Hematopoietic multipotent progenitor cell treated with erythropoietin and hydrocortisone succinate and interleukin-3 and kit ligand, for 4 days (in vitro differentiated cells): ENCODE measurements at places on chromosomes 16 and 17.
A peak's percentile ranks its signal among the peaks of the same experiment; 100 is the strongest.

GRCh38 chr17:67636834-67637520 lies 80.8 kb upstream of the NOL11 start:
- DNase-seq = no peak

GRCh38 chr16:19757026-19757425 lies 39.0 kb downstream of the IQCK start:
- no peak for DNase-seq

DNA sequence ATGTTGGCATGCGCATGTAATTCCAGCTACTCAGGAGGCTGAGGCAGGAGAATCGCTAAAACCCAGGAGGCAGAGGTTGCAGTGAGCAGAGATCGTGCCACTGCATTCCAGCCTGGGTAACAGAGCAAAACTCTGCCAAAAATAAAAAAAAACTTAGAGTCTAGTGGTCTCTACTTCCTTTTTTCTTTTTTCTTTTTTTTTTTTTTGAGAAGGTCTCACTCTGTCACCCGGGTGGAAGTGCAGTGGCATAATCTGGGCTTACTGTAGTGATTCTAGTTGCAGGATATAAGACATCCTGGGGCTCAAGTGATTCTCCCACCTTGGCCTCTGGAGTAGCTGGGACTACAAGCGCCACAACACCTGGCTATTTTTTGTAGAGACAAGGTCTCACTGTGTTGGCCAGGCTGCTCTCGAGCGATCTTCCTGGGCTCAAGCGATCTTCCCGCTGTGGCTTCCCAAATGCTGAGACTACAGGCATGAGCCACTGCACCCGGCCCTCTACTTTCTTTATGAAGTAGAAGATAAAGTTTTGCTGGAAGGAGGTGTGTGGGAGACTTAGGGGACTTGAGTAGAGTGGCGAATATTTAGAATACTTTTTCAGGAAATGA lies 47.9 kb upstream of the TAOK1 start:
- peak; percentile 72 for DNase-seq

DNA sequence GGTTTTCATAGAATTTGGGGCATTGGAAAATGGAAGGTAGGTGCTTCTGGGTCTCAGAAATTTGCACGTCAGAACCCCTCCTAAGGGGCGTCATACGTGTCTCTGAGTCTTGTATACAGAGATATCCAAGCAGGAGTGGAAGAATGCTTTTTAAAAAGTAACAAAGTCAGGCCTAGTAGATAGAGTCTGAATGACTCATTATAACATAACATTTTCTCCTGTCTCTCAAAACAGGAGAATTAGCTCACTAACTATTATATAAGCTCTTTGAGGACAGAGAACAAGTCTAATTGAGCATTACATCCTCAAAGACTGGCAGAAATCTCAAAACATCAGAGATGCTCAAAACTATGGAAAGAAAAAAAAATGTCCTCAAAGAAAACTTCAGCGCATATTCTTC lies 86.1 kb upstream of the CCL2 start:
- no peak for DNase-seq

DNA sequence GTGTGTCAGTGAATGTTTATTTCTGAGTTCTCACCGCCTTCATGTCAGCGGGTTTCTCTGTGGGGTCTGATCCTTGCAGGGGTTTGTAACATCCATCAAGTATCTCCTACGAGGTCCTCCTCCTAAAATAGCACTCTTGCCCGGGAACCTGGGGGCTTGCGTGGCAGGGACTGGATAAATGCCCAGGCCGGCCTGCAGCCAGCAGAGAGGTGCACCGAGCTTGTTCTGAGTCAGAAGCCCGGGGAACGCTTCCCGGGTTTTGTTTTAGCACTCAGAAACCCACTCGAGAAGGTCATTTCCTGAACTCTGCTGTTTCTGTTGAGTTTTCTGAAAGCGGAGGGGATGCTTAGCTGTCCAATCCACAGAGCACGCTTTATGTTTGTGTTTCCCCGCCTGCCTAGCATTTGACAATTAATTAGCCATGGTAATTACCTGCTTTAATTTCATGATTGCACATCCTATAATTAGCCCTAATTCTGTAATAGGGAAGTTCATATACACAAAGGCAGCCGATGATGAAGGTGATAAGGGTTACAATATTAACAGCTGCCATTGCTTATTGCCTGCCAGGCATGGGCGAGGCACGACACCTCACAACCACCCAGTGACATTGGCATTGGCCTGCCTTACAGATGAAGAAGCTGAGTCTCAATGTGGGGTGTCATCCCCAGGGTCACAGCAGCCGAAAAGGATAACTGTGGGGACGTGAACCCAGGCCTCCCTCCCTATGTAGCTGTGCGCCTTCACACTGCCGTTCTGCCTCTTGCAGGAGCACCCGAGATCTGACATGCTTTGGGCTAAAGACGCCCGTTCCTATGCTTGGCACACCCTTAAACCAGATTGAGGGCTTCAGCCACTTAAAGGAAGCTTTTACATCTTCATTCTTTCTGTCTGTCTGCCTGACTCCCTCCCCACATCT lies 333.1 kb downstream of the CPPED1 start:
- peak; percentile 8 for DNase-seq

- DNase-seq = no peak
Observed at GRCh38 chr16:1777375-1778199, 4.7 kb upstream of the MRPS34 start.

DNA sequence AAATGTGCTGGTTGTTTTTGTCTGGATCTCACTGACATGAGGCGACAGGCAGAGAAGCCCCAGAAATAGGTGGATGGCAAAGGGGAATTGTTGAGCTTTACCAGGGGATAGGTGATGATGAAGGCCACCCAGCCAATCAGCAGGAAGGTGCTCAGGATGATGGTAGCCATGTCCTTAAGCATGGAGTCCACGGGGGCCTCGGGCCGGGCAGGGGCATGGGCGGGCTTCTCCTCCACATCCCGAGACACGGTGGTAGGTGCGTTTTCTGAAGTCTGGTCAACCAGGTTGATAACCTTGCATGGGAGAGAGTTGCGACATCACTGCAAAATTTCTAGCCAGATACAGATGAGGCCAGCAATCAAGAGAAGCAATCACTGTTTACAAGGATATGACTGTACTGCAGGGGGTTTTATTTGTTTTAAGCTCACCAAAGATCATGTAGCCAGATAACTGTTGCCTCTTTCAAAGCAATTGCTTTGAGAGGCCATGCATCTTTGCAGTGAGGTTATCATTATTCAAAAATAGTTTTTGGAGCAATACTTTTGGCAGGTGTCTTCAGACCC lies 37.3 kb upstream of the ICAM2 start:
- no peak for DNase-seq

- no peak for DNase-seq
Observed at GRCh38 chr17:4840893-4841242, 7.7 kb downstream of the MINK1 start.

GRCh38 chr16:77986011-77986740 lies 36.2 kb upstream of the CLEC3A start:
- DNase-seq = no peak

DNA sequence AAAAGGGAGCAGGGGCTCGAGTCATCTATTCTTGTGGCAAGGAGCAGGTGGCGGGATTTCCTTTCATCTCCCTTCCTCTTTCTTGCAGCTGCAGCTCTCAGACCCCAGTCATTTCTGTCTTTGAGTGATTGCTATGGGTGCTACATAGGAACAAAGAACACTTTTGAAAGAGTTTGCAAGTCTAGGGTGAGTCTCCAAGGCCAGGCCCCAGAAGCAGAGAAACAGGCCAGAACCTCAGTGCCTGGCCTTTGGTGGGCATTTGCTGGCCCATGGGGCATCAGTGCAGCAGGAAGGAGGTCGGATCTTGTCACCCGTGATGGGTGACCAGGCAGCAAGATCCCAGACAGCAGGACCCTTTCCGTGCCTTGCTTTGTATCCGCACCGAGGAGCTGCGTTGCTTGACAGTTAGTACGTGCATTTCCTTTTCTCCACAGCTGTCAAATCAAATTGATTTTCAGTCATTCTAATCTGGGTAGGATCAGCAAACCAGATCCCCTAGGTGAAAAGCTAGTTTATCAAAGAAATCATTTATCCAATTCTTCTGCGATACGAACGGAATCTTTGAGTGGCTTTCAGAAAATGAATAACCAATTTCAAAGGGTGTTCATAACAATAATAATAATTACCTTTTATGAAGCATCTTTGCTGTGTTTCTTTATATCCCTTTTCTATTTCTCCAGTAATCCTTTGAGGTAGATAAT lies 244.6 kb upstream of the MAF start:
- peak; percentile 59 for DNase-seq

GRCh38 chr17:2176499-2177169 lies 121.7 kb downstream of the HIC1 start:
- DNase-seq = no peak

DNA sequence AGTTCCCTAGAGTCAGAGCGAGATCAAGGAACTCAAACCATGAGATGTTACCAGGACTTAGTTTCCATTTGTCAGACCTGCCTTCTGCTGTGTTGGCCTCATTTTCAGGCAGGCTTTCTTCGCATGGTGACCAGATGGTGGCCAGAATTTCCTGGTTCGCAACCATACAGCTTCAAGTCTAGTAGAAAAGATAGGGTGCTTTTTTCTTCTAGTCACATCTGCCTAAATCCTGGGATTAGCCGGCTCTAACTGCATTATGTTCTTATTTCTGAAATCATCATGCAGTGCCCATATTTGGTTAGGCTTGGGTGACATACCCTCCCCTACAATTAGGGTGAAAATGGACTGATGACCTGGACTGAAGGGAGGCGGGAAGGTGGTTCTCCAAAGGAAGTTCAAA lies 131.5 kb downstream of the SHISA9 start:
- DNase-seq = no peak

DNA sequence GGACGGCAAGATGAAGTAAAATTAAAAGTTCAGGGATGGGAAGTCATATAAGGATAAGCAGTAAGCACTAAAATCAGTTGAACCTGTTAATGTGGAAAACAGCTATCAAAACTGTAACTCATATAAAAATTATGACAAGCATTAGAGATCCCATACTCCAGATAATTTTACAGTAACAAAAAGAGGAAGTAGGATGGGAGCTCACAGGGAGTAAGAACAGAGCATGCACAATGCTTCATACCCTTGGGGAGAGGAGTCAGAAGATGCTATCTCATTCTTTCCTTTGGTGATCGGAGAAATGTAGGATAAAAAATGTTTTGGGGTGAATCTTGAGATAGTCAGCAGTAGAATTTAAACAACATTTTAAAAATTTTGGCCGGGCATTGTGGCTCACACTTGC lies 164.7 kb upstream of the CACNG5 start:
- DNase-seq = peak; percentile 61

GRCh38 chr17:32523017-32523680 lies 36.4 kb downstream of the CDK5R1 start:
- DNase-seq = no peak

DNA sequence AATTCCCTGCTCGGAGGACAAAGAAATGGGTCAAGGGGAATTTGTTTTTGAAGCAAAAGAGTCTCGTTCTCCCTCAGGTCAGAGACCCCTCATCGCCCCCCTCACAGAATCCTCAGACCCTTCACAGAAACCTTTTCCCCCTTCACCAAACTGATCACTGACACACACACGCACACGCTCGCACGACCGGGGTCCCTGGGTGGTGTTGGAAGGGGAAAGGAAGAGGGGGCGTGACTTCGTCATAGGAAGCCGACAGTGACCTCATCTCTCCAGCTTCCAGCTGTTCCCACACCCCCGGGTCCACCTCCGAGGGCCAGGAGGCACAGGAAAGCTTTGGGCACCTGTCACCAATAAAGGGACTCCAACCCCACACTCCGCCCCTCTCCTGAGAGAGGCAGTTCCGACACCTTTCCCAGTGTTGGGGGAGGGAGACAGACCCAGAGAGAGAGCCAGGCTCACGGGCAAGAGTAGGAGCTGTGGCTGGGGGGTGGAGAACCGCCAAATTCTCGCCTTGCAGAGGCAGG lies 1.2 kb downstream of the ASGR1 start:
- DNase-seq = no peak

GRCh38 chr16:85546585-85547447 lies 66.3 kb upstream of the GSE1 start:
- DNase-seq = no peak

DNA sequence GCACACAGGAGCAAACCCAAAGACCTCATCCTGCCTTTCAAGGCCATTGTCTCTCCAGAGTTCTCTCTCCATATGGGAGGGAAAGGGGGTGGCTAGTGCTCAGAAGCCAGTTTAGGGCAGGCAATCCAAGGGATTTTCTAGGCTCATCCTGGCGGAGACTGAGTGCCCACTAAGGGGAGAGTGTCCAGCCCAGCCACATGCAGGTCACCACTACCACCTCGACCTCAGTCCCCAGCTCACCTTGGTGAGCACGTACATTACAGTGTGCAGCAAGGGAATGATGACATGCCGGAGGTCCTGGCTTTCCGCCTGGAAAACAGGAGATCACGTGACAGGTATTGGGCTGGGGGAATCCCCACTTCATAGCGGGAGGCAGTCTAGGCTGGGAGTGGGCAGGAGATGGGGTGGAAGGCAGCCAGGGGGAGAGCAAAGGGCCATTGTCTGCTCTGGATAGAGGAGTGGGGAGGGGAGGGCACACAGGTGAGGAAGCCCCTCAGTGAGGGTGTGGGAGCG lies 29.9 kb downstream of the PIK3R6 start:
- no peak for DNase-seq

GRCh38 chr16:81608523-81609209 lies 164.1 kb downstream of the CMIP start:
- peak; percentile 66 for DNase-seq

DNA sequence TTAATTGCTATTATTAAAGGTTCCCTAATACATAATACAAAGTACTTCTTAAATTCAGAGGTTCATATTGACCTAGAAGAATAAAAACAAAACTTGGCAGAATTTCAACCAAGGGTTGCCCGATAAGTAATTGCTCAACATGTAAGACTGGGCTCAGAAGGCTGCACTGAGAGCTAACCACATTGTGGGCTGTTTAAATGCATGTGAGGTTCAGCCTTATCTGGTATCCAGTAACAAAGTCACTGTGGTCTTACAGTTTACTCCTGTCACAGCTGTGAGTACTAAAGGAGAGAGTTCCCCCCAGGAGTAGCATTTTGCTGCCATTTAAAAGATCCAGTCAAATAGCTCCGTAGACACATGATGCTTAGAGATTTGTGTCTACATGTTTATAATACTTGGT lies 1.6 kb upstream of the DHRS11 start:
- DNase-seq = peak; percentile 98

DNA sequence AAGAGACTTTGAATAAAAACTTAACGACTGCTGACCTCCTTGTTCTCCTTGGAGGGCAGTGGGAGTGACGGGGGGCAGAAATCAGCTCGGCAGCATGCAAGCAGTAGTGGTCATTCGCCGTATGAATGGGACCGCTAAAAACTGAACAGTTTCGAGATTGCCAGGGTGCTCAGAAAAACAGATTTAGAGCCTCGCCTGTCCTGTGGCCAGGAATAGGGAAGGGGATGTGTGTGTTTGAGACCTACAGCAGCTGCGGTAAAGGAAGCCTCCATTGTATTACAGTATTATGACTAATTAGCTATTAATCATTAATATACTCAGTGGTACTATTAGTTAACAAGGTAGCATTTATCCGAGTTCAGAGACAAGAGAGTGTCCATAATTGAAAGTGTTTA lies 670 bp upstream of the ZNF652 start:
- DNase-seq = no peak
